K562 (cell line): ENCODE measurements at places on chromosomes 4 and X. TPM values are rescaled to one million over a fixed set of nuclear protein-coding genes. Genes with fewer than 3 reads are reported as not detected.

DNA sequence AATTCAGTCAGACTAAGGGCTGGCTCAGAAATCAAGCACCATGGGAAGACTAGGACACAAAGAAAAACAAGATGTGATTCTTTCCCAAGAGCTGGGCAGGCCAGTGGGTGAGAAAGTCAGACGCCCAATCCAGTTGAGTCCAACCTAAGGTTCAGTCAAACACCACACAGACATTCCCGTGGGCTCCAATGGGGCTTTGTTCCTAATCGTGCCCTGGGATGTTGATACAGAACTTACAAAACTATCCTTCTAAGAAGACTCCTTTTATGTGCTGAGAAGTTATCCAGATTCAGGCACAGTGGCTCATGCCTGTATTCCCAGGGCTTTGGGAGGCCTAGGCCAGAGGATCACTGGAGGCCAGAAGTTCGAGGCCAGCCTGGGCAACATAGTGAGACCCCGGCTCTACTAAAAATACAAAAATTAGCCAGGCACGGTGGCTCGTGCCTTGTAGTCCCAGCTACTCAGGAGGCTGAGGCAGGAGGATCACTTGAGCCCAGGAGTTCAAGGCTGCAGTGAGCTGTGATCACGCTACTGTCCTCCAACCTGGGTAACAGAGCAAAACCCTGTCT lies 3.7 kb downstream of the BLOC1S4 start:
- H3K4me1 ChIP-seq, result peaks cover 37% of the 10 kb centered on the region
- no peak overlapping the region for H3K27ac ChIP-seq
- no peaks in the 10 kb centered on the region for H3K27me3 ChIP-seq
- H3K4me3 ChIP-seq, result no peak overlapping the region

- no peaks in the 10 kb centered on the region for H3K36me3 ChIP-seq
- no peaks in the 10 kb centered on the region; the same call in 1 of the 2 replicates for H3K4me1 ChIP-seq
- DNase-seq, result peak; percentile 68
- no peaks in the 10 kb centered on the region for H3K27me3 ChIP-seq
- no peak overlapping the region for H3K4me3 ChIP-seq
Measured at GRCh38 chrX:87409113-87409841, 108.3 kb upstream of the KLHL4 start.

- H3K36me3 ChIP-seq, result no peaks in the 10 kb centered on the region
- H3K4me3 ChIP-seq, result peak within 1 kb of the TSS; percentile 33
- H3K27me3 ChIP-seq, result no peaks in the 10 kb centered on the region
- H3K4me1 ChIP-seq, result peaks cover 4% of the 10 kb centered on the region; the same call in 1 of the 2 replicates
- peak; percentile 33 for DNase-seq
Measured at GRCh38 chr4:53591372-53591892, at the start of gene LNX1. LNX1 (minus strand) TSS chr4:53591486; CDS start chr4:53574002, 17,484 bp downstream.

DNA sequence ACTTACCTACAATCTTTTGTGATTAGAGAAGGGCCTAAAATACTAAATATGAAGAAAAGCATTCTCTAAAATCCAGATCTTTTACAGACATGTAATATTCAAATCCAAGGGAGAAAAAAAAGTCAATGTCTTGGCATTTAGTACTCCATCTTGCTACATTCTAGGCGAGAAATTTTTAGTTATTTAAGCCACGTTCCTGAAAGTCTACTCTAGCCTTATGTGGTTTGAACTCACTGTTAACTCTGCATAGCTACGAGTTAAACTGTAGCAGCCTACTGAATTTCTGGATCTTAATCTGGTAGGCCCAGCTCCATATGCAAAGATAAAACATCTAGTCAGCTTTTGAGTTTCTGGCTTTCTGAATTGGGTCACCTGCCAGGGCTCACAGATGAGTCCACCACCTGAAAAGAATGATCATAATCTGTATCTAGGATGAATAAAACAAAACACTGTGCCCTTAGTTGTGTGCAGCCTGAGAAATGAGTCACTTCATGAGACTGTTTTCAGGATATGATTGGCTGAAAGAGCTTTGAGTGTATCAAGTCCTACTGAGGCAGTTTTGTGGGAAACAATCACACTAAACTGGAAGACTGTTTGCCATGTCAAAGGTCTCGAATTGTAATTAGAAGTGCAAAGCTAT lies 3.2 kb upstream of the NEK1 start:
- H3K27me3 ChIP-seq, result no peaks in the 10 kb centered on the region
- H3K27ac ChIP-seq, result peak overlapping the region; percentile 53
- no peaks in the 10 kb centered on the region; the same call in 2 of the 3 replicates for H3K36me3 ChIP-seq
- peaks cover 4% of the 10 kb centered on the region; the same call in 1 of the 2 replicates for H3K4me1 ChIP-seq
- DNase-seq, result peak; percentile 27

DNA sequence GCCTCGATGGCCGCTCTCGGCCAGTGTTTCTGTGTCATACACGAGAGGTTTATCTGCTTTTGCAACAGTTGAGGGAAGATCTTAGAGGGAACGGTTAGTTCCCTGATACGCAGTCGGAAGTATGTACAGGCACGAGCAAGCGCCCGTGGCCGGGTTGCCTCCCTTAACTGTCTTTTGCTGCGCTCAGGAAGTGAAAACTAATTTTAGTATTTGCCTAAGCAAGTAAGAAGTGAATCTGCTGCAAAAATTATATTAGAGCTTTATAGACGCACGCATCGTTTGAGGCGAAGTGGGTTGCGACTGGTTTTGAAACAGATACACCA lies 695 bp downstream of the MTM1 start:
- H3K4me1 ChIP-seq, result peaks cover 6% of the 10 kb centered on the region
- H3K4me3 ChIP-seq, result peak overlapping the region; percentile 82
- no peak for DNase-seq
- H3K27ac ChIP-seq, result peak overlapping the region; percentile 68
- no peaks in the 10 kb centered on the region for H3K36me3 ChIP-seq
- no peaks in the 10 kb centered on the region for H3K27me3 ChIP-seq

Gene MAGEA9
- polyA plus RNA-seq, result 0.53 and 0.65 TPM in 2 replicates
